ENCODE measurements at places on chromosomes 5 and 9.
A peak's percentile ranks its signal among the peaks of the same experiment; 100 is the strongest.

DNA sequence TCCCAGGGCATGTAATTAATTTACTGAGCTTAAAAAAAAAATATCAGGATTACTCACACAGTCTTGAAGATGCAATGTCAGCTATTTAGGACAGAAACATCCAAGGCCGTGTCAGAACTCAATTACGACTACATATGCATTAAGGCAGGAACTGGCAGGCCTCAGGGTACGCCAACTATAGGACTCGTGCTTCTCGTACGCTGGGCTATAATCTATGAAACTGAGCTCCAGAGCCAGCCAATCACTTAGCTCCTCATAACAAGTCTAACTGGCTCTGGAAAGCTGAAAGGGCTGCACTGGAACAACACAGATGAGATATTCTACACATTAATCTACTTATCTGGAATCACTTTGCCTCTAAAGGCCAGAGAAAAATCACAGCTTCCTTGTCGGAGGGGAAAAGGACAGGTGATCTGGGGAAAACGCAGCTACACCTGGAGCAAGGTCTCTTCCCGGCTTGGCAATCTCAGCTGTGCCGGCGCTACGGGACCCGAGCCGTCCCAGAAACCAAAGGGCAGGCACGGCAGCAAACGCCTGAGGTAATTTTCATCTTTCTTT, 212.0 kb downstream of the DEPDC1B start:
- no peak for DNase-seq
- peak overlapping the region; percentile 54 for H3K4me3 ChIP-seq
- no peaks in the 10 kb centered on the region for H3K27me3 ChIP-seq
- peak overlapping the region; percentile 87 for H3K27ac ChIP-seq

DNA sequence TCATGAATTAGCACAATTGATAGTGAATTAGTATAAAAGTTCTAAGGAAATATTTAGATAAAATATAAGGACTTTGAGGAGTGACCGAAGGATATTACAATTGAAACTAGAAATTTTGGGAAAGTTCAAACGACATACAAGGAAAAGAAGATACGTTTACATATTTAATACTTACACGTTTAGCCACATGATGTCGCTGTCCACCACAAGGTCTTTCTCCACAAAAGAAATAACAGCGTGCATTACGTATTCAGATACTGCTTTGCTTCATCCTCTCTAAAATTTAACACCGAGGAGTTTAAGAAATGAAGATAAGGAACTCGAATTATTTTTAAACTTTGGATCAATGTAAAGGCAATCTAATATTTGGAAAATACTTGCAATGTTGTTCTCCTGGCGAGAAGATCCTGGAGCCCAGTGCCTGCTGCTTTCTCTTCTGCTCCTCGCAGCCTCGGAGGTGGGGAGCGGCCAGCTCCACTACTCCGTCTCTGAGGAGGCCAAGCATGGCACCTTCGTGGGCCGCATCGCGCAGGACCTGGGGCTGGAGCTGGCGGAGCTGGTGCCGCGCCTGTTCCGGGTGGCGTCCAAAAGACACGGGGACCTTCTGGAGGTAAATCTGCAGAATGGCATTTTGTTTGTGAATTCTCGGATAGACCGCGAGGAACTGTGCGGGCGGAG, at the start of gene PCDHA3:
PCDHA3 (plus strand) TSS at position 242 of the 678 bp plus-strand sequence.
- no peak within 1 kb of the TSS for H3K4me3 ChIP-seq
- no peaks in the 10 kb centered on the region for H3K4me1 ChIP-seq

- H3K4me3 ChIP-seq, result no peak overlapping the region
- H3K27me3 ChIP-seq, result no peaks in the 10 kb centered on the region
- peaks cover 13% of the 10 kb centered on the region for H3K36me3 ChIP-seq
- H3K27ac ChIP-seq, result peak overlapping the region; percentile 74
- H3K4me1 ChIP-seq, result peaks cover 22% of the 10 kb centered on the region
These were observed 53.5 kb downstream of the NEURL1B start for GRCh38 chr5:172694541-172694940.

DNA sequence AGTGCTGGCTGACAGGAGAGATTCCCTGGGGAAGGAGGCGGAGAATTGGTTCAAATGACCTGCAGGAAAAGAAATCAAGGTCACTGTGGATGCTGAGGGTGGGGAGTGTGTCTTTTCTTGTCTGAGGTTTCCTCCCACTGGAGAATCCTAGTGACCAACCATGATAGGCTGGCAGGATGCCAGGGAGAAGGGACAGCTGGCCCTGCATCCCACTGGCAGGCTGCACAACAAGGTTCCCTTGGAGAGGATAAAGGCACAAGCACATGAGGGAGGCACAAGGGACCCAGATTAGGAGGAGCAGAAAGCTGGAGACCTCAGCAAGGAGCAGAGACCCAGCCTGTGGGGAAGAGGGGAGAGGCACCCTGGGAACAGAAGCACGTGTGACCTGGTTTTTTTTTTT, 11.4 kb upstream of the ZDHHC12 start:
- H3K27ac ChIP-seq, result no peak overlapping the region
- DNase-seq, result no peak
- H3K36me3 ChIP-seq, result peaks cover 86% of the 10 kb centered on the region
- no peaks in the 10 kb centered on the region for H3K4me1 ChIP-seq

Measured in esophagus squamous epithelium (tissue), 5 donors.